CD4-positive, alpha-beta T cell treated with Interleukin-4 for 1 hour (primary cell): ENCODE measurements at places on chromosomes 13 and 19.

DNA sequence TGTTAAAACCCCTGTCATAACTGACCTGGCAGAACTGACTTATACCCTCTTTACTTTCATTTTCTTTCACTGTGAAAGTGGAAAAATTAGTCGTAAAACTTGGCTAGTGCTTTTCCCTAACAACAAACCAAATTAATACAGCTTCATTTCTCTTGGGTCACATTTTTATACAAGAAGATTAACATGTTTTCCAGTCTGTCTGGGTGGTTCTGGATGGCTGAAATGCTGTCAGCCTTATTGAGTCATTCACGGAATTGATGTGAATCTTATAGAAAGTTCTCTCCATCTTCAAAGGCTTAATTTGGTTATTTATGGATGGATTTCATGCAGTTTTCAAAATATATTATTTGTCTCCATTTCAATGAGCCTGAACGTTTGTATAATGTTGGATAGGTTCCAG is 440.0 kb downstream of the KCTD12 start:
- DNase-seq, result no peak

- no peak for DNase-seq
These were observed 954.7 kb downstream of the SLITRK6 start for GRCh38 chr13:84844473-84844872.

DNA sequence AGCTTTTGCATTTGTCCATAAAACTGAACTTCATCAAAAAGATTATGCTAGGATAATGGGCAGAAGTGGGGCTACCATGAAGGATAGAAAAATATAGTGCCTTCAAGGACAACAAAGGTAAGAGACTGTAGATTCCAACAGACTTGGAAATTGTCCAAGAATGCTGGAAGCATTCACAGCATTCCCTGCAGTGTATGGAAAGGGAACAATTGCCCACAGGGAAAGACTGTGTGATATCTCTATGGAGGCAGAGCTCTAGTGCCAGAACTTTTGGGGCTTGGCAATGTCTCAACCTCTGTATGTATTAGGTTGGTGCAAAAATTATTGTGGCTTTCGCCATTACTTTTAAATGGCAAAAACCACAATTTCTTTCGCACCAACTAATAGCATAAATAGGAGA is 1598.8 kb upstream of the MIR17HG start:
- DNase-seq, result no peak

DNA sequence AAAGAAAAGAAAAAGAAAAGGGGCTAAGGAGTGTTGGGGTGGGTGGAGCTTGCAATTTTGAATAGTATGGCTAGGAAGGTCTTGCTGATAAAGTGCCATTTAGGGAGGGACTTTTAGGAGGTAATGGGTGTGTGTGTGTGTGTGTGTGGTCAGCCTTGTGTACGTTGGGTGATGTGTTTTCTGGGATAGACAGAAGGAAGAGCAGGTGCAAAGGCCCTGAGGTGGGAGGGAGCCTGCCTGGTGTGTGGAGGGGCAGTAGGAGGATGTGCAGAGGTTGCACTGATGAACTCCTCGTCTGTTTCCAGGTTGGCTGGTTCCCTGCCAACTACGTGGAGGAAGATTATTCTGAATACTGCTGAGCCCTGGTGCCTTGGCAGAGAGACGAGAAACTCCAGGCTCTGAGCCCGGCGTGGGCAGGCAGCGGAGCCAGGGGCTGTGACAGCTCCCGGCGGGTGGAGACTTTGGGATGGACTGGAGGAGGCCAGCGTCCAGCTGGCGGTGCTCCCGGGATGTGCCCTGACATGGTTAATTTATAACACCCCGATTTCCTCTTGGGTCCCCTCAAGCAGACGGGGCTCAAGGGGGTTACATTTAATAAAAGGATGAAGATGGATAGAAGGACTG is 30.5 kb upstream of the ADGRE1 start:
- DNase-seq, result no peak

DNA sequence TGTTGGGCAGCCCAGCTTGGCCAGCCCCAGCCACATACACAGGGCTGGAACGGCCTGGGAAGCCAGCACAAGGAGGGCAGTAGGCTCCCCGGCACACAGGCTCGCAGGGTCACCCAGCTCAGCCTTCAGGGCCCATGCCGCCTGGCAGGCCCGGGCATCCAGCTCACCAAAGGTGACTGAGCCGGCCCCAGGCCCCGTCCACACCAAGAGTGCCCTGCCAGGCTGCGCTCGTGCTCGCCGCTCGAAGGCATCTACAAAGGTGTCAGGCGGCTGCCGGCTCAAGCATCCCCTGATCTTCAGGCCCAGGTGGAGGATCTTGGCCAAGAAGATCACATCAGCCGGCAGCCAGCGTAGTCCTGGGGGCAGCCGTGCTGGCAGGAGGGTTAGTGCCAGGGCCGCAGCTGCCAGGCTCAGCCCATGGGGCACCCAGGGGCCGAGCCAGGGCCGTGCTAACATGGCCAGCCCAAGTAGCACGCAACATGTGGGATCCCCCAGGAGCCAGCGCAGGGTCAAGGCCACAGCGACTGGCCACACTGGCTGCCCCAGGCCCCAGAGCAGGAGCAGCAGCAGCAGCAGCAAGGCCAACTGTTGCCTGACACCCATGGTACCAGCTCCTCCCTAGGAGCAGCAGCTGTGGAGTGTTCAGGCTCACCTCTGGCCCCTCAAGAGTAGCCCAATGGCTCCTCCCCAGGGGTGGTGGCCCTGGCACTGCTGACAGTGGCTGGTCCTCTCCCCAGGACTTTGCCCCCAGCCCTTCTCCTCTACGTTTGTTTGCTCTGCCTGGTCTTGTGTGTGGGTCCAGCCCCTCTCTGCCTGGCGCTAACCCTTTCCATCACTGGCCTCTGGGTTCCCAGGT is at the start of gene SLC27A5:
Gene SLC27A5 (minus strand): TSS at position 640 of the 856 bp plus-strand sequence. CDS start 37 bp downstream, at position 603.
- no peak for DNase-seq

- peak; percentile 77 for DNase-seq
These were observed at the start of gene ZNF579 for GRCh38 chr19:55580628-55581144. ZNF579 (minus strand) TSS chr19:55580848; CDS start chr19:55579639, 1,209 bp downstream.

- no peak for DNase-seq
These were observed 280.5 kb upstream of the TSHZ3 start for GRCh38 chr19:31629579-31630363.

- peak; percentile 54 for DNase-seq
These were observed 9.8 kb upstream of the GNA15 start for GRCh38 chr19:3125900-3126524.

- DNase-seq, result peak; percentile 17
These were observed 484 bp downstream of the IL11 start for GRCh38 chr19:55369653-55370304.

DNA sequence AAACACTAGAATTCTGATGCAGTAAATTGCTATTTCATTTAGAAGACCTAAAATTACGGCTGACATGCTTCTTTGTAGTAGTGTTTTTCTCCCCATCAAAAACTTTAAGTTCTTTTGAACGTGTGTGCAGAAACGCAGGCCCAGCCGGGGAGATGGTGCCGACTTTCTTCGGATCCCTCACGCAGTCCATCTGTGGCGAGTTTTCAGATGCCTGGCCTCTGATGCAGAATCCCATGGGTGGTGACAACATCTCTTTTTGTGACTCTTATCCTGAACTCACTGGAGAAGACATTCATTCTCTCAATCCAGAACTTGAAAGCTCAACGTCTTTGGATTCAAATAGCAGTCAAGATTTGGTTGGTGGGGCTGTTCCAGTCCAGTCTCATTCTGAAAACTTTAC is 98.3 kb downstream of the TNFRSF19 start:
- DNase-seq, result no peak

- no peak for DNase-seq
These were observed 43.5 kb downstream of the ATP8A2 start for GRCh38 chr13:25415241-25415640.

DNA sequence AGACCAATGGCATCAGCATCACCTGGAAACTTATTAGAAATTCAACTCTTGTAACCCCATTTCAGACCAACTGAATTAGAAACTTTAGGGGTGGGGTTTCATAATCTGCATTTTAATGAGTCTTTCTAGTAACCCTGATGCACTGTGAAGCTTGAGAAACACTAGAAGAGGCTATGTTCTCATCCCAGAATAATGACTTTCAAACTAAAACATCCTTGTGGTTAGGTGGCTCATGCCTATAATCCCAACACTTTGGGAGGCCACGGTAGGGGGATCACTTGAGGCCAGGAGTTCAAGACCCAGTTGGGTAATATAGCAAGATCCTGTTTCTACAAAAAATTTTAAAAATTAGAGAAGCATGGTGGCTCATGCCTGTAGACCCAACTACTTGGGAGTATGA is 402.4 kb downstream of the DLEU7 start:
- DNase-seq, result no peak

- DNase-seq, result no peak
These were observed 144.6 kb downstream of the NBEA start for GRCh38 chr13:35086667-35087066.

DNA sequence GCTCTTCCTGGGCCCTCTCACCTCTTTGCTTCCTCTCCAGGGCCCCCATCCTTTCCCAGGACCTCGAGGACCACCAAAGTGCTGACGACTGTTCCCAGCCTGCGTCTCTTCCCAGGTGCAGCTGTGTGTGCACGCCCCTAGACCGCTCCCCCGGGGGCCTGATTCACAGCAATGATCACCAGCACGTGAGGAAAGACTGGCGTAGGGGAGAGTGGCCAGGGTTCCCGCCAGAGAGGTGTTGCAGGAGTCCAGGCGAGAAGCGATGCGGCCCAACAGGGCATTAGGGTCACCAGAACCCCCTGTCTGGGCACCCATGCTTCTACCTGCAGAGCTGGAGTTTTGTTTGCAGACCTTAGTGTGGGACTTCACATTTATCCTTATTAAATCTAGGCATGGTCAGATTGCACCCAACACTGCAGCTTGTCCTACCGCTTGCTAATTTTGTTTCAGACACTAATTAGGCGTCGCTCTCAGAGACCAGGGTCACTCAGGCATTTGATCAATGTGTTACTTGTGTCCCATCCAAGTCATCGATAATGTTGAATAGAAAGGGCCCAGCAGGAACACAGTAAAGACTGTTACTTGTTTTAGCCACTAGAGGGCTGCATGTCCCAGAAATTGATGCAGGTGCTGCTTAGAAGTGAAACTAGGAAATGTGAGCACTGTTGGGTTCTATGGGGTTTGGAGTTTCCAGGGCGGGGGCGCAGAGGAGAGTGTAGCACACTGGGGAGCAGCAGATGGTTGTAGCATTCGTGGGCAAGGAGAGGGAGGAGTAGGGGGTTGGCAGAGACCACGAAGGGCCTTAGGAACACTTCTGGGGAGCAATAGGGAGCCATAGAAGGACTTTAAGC is 53.2 kb downstream of the CDADC1 start:
- DNase-seq, result peak; percentile 74

DNA sequence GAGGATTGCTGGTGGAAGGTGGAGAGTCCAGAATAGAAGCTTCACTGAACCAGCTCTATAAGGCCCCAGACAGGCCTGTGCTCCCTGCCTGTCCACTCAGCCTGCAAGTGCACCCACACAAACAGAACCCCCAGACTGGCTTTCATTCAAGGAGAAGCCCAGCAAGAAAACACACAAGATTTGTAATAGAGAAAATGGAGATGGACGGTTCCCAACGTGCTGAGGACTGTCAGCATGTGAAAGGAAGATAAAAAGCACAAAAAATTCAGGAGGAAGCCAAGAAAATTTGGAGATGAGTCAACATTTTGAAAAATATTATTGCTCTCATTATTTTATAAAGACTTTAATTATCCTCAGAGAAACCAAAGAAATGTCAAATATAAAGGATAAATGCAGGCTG is 218.2 kb upstream of the SLC10A2 start:
- DNase-seq, result no peak

DNA sequence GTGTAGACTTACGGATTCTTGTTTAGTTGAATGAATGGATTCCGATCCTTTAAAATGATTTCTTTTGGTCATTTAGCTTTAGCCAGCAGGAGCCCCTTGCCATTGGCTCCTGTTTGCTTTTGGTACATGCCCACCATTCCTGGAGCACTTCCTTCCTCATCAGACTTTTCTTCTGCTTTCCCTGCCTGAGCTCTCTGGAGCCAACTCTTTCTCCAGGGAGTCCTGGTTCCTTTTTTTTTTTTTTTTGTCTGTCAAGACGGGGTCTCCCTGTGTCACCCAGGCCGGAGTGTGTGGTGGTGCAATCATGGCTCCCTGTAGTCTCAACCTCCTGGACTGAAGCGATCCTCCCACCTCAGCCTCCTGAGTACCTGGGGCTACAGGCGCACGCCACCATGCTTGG is 37.8 kb downstream of the SMARCA4 start:
- DNase-seq, result no peak

DNA sequence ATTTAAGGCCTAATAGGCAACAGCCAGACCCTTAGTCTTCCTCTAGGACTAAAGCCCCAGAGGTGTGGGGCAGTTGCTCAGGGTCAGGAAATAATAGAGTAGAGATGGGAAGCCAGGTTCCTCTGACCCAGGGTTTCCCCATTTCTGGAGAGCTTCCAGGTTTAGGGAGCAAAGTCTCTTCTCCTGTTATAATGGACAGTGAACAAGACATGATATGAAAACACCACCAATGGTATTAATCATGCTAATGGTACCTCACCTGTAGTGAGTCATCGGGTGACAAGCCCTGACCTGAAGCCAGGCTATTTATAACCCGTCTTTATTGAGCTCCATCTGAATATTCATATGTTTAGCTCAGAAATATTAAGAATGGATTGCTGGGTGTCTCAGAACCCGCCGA is 24.6 kb downstream of the BICRA start:
- no peak for DNase-seq

GRCh38 chr19:33868076-33868735 is 71.5 kb downstream of the KCTD15 start:
- no peak for DNase-seq

DNA sequence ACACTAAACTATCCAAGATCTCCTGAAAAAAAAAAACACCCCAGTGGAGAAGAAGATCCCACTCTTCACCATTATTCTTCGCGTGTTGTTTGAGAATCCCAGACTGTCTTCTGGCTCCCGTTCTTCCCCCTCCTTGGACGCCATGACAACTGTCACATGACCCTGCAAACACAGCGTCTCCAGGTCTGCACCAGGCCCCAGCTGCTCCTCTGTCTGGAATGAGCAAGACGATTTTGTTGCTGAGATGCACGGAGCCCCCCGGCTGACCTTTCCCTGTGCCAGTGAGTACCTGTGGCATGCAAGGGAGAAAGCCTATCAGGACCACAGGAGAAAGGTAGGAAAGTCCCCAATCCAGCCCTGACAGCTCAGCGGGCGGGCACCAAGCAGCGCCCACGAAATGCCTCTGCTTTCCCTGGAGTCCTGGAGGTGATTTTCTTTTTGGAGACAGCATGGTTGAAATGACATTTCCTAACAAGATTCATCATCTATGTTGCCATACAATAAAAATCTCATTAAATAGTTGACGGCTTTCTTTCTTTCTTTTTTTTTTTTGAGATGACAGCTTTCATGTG is at the start of gene CFAP97D2:
Gene CFAP97D2 (plus strand): TSS at position 171 of the 572 bp plus-strand sequence. CDS start 74 bp downstream, at position 245.
- DNase-seq, result no peak

DNA sequence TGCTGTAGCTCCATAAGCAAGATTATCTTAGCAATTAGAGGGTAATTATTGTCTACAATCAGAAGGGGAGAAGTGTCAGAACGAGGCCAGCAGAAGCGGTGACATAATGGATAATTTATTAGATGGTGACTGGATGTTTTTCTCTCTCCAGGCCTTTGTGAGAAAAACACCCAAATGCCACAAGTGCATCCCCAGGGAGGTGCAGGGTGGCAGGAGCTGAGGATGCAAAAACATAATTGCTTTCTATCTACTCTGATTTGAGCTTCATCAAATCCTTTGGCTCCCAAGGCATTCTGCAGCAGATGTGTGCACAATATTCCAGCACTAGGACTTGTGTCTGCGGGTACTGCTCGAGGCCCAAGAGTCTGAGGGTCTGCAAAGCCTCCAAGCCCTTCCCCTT is 220.1 kb upstream of the SERP2 start:
- no peak for DNase-seq
